IMR-90 (cell line): ENCODE measurements at places on chromosomes 12 and 14.

DNA sequence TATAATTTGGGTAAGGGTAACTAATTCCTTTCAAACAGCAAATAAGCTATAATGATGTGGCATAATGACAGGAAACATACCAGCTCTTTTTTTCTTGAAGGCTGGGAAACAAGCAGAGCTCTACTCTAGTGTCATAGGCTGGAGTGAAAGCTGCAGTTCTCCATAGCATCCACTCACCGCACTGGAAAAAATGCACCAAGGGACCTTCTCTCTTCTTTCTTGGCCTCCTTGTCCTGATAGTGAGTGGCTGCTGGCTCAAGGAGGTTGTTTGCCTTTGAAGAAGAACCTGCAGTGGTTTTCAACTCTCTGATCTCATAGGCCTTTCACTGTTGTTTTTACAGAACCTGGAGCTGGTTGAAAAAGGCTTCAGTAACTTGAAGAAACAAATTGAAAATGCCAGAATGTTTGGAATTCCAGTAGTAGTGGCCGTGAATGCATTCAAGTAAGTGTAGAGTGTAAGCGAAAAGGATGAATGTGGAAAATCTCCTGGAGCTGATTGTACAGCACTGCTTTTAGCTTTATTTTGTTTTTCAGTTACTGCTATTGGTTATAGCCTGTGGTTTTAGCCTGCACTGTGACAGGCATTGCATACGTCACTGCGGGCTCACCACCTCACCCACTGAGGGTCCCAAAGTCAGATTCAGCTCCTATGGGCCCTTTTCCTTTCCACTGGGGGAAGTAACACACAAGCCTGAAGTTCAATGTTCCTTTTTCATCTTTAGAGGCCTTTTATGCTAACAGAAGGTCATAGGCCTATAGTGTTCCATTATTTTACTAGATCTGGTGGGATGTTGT, 17.2 kb upstream of the AKAP5 start:
- DNase-seq: no peak

DNA sequence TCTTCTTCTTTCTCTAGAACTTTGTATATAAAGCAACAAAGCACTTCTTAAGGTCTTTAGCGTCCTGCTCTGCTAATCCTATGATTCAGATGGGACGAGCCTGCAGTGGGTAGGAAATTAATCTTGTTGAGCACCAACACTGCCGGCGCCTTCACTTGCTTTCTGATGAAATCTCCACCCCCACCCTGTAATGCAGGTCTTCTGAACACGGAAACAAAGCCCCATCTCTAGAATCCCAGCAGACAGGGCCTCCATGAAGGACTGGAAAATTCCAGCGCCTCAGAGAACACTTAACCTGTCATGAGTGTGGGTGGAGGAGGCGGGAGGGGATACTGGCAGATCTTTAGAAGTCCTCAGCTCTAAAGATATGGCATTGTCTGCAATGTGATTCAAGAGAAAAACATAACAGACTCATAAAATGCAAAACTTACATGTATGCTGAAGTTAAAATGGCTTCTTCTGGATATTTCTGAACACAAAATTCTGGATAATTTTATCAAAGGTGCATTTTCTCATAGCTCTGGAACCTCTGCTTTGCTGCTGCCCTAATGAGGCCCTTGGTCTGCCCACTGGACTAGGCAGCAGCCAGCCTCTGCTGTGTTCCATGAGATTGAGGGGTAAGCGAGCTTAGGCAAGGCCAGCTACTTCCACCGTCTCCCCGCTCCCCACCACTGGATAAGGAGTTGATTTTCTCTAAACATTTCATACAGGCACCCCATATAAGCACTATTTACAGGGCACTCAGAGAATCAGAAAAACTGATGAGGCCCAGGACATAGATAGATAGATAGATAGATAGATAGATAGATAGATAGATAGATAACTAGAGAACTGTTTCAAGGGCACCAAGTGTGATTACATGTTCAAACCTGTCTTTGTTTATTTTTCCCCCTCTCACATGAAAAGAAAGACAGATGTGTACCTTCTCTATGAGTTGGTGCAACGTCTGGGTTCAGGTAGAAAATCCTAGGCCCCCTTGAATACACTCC, 43.1 kb downstream of the ZFP36L1 start:
- peak; percentile 41 for DNase-seq

- DNase-seq: no peak
These were observed 7.2 kb upstream of the GPR84 start for GRCh38 chr12:54371328-54372112.

DNA sequence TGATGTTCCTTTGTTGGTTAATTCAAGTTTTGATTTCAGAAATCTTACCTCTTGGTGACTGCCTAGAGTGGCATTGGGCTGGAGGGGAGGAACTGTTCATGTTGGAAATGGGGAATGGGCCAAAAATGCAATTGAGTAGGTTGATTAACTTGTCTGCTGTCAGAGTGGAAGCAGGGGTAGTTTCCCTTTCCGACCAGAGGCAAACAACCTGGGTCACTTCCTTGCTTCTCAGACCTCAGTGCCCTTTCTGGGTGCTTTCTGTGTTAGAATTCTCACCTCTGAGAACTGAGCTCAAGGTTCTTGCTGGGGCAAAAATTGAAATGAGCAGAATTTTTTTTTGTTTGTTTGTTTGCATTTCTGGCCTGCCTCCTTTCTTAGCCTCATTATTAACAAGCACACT, 2.3 kb upstream of the M6PR start:
- DNase-seq: no peak

DNA sequence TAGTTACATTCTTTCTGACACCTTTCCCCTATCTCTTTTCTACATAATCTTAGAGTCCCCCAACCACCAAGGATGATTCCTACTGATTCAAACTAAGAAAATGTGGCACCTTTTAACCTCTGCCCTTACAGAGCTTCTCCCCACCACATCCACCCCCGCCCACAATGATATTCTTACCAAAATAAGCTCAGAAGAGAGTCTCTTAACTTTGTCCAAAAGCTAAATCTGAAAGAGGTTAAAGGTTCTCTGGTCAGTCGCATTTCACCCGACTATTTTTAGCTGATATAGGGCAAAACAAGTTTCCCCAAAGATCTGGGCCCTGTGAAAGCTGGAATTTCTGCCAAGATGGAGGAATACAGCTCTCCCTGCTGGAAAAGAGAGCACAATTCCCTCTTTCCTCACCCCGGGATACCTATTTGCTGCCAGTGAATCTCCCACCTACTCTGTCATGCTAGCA, 128.6 kb downstream of the ZFP36L1 start:
- peak; percentile 12 for DNase-seq

DNA sequence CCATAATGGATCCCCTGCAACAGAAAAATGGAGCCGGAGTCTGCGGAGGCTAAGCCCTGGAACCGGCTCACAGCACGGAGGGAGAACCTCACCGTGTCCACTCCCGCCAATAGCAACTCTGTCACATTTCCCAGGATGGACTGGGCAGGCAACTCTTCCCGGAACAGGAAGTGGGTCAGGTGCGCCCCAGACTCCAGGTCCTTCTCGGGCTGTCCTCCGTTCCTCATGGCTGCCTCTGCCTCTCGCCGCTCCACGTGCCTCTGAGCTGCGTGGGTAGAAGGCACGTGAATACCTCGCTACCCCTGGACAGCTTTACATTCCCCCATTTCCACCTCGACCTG, 2.2 kb downstream of the CYP27B1 start:
- DNase-seq: no peak
